ENCODE measurements at places on chromosomes 11 and 22. TPM values are rescaled to one million over a fixed set of nuclear protein-coding genes. Genes with fewer than 3 reads are reported as not detected.
A peak's percentile ranks its signal among the peaks of the same experiment; 100 is the strongest.

DNA sequence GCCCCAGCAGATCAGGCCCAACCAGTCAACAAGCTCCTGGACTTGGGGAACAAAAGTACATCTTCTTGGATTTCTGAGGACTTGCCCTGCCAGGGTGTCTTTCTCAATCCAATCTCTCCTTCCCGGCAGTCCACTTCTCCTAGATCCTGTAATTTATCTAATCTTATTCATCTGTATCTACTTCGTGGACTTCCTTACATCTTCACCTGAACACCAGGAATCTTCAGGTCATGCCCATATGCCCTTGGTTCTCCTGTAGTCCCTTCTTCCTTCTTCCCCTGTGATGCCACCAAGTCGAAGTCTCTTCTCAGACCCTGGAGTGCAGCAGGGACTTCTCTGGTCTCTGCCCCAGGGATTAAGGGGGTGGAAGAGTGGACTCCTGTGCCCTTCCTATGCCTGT, 100.3 kb downstream of the ZNF280B start:
- no peak for DNase-seq

DNA sequence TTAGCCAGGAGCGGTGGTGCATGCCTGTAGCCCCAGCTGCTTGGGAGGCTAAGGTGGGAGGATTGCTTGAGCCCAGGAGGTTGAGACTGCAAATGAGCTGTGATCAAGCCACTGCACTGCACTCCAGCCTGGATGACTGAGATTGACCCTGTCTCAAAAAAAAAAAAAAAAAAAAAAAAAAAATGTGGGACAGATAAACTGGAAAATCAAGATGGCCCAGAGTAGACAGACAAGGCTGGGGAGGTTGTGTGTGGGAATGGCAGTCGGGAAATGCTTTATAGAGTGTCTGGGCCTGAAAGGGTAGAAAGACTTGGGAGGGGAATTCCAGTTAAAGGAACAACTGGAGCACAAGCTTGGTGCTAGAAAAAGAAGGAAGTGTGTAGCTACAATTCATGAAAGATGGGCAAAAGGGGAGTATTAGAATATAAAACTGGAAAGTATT, 18.2 kb upstream of the WDR74 start:
- peak; percentile 20 for DNase-seq

- DNase-seq: no peak
These were observed 1.4 kb upstream of the OSBPL5 start for GRCh38 chr11:3166268-3167142.

DNA sequence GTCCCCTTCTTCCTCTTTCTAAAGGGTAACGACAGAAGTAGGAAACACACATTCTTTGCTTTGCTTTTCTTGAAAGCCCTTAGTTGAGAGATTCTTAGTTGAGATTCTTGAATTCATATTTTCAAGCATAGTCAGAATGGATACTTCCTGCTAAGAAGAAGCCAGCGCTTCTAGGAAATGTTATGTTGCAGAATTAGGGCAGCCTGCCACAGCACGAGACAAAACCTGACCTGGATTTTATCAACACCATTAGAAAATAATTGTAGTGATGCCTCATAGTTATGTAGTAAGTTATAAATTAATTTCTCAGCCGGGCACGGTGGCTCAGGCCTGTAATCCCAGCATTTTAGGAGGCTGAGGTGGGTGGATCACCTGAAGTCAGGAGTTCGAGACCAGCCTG, 37.9 kb upstream of the NUP160 start:
- peak; percentile 13 for DNase-seq

DNA sequence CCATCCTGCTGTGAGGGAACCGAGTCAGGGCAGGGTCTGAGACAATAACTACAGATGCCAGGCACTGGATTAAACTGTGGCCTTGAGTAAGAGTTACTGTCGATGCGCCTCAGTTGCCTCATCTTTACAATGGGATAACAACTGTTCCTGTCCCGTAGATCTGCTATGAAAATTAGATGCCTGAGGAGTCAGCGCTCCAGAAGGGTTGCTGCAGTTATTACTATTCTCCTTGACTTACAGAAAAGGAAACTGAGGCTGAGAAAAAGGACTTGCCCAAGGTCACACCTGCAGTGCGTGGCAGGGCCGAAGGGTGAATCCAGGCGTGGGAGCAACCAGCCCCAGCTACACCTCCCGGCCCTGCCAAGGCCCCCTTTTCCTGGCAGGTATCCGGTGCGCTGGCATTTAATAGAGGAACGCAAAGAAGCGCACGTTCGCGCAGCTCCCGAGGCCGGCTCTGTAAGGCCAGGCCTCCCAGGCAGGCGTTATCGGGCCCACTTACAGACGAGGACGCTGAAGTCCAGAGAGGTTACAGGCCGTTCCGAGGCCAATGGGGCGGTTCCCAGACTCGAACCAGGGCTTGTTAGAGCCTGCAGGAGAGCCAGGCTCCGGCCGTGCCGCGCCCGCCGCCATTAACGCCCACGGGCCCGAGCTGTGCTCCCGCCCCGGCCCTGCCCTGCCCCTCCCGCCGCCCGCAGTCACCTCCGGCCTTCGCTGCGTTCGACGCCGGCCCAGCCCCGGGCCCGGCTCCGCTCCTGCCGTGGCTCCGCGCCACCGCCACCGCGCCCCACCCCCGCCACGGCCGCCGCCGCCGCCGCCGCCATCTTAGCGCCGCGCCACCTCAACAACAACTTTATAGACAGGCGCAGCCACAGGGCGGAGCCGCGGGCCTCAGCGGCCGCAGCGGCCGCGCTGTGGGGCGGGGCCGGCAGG, at the start of gene C11orf68:
TSS of gene C11orf68 (minus strand) at position 852 of the 930 bp plus-strand sequence. CDS start at position 821, 31 bp downstream.
- no peak for DNase-seq

- no peak for DNase-seq
These were observed 112.7 kb upstream of the SLC5A12 start for GRCh38 chr11:26834601-26835000.

GRCh38 chr22:49838771-49839717, 11.4 kb upstream of the BRD1 start:
- no peak for DNase-seq

DNA sequence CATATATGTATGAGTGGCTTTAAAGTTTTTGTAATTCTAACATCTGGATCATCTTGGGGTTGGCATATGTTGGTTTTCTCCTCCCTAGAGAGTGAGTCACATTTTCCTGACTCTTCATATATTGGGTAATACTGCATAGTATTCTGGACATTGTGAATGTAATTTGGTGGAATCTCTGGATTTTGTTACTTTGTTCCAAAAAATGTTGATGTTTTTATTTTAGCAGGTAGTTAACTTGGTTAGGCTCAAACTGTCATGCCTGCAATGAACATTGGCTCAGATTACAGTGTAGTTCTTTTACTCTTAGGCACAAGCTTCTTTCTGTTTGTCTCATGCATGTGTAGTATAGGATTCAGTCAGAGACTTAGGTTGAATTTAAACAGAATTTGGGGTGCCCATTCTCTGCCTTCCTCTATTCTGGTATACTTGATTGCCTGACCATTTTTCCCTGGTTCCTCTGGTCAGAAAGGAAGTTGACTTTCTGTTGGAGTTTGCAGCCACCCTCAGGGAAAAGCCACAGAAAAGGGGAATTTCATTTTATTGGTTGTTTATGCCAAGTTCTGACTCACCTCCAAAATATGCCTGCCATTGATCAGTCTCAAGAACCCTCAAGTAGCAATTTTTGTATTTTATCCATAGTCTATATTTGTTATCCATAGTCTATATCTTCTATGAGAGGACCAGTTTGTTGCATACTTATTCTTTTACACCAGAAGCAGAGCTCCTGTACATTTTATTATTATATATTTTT, 151.7 kb downstream of the UVRAG start:
- peak; percentile 60 for DNase-seq

DNA sequence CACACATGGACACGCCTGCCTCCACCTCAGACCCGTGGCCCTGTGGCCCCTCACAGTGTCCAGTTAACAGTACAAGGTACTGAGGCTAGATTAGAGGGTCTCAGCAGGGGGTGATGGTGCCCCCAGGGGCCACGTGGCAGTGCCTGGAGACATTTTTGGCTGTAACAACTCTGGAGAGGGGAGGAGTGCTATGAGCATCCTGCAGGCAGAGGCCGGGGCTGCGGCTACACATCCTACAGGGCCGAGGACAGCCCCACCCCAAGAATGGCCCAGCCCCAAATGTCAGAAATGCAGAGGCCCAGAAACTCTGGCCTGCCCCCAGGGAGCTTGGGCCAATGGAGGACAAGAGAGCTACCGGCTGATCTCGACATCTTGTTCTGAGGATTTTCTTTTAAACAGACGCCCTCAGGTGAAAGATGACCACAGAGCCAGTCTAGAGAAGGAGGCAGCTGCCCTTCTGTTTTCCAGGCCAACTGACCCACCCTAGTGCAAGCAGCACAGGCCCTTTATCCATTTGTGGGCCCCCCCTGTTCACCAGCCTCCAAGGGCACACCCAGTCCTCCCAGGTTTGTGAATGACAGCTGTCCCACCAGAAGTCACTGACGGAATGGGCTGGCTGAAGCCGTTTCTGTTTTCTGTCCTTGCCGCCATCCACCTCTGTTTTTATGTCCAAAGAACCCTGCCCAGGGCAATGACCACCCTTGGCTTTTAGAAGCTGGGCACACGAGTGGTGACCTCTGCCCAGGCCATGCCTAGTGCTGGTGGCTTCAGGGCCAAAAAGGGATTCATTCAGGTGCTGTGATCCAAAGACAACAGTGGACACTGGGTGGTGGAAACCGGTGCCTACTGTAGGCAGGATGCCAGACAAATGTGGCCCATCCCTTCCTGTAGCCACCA, 85.2 kb upstream of the LINC01488 start:
- DNase-seq: no peak

- DNase-seq: no peak
These were observed 324.3 kb upstream of the SORL1-AS1 start for GRCh38 chr11:121777056-121777455.

- peak; percentile 99 for DNase-seq
These were observed 22.9 kb upstream of the SLC5A1 start for GRCh38 chr22:32020117-32020516.

DNA sequence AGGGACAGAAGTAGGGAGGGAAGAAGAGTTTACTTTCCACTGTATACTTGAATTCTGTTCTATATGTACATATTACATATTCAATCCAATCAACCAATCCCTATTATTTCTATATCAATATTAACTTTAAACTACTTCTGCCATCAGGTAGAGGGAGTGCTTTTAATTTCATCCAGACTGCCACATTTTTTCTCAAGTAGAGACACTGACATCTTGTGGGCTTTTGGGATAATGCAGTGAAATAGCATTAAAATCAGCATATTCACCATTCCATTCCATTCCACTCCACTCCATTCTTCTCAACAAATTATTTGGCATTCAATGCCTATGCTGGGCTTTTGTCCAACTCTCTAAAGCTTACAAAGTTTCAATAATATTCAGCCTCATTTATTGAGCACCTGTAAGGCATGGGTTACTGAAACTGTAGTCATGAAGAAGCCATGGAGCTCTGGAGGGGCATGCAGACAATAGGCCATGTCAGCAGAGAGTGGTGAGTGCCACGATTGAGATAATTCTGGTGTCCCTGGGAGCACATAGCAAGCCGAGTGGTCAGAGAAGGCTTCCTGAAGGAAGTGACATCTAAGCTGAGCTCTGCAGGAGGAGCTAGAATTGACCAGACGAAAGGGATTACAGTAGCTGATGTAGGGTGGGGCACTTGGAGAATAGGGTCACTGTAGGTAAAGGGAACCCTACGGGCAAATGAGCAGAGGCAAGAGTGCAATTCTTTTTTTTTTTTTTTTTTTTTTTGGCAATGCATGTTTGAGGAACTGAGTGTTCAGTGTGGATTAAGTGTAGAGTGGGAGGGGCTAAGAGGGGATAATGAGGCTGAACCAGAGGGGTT, 12.8 kb upstream of the CLPB start:
- peak; percentile 78 for DNase-seq

DNA sequence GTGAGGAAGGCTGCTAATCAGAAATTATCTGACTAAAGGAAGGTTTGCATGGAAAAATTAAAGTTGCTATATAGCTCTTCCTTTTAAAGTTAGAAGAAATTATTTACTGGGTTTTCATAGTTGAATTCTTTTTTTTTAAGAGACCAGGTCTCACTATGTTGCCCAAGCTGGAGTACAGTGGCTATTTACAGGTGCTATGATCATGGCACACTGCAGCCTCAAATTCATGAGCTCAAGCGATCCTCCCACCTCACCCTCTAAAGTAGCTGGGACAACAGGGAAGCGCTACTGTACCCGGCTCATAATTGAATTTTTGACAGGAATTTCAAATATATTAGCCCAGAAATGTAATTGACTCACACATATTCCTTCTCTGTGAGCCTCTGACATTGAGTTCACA, 3.9 kb downstream of the MSANTD2 start:
- no peak for DNase-seq

DNA sequence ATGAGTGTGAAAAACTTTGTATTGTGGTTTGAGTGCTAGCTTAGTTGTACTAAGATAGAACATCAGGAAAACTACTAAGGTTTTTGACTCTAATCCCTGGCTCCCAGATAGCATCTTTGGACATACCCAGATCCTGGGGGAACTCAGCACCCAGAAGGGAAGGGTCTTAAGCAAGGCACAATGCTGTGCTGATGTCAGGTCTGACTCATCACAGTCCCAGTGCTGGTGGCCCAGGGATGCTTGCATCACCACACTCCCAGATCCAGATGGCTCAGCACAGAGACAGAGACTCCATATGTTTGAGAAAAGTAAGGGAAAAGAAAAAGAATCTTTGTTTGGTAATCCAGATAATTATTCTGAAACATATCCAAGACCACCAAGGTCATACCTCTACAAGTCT, 18.3 kb upstream of the OR56A3 start:
- DNase-seq: peak; percentile 4

The OR56A5 gene
- not detected for total RNA-seq

The OR8D4 gene
- not detected for total RNA-seq

The MEI1 gene
- total RNA-seq: 0.52 TPM

The EML3 gene
- 29.7 TPM for total RNA-seq

The ANKK1 gene
- not detected for total RNA-seq

The HSPB2 gene
- total RNA-seq: 0.69 TPM
